ENCODE measurements at places on chromosomes 13 and 19. TPM values are rescaled to one million over a fixed set of nuclear protein-coding genes. Genes with fewer than 3 reads are reported as not detected.
A peak's percentile ranks its signal among the peaks of the same experiment; 100 is the strongest.

SDHAF1 gene
- total RNA-seq, result 9.2 TPM

CD70 gene
- total RNA-seq, result 1.2 TPM

CDKN2D gene
- 102 TPM for total RNA-seq

TNNI3 gene
- total RNA-seq, result 0.94 TPM

IQCN gene
- 15.6 TPM for total RNA-seq

PTH2 gene
- total RNA-seq, result not detected

PNPLA6 gene
- 125 TPM for total RNA-seq

LGALS14 gene
- not detected for total RNA-seq

- H3K27me3 ChIP-seq, result no peaks in the 10 kb centered on the region
- H3K4me3 ChIP-seq, result no peak overlapping the region
- H3K36me3 ChIP-seq, result no peaks in the 10 kb centered on the region
- no peak overlapping the region for H3K27ac ChIP-seq
- no peak for DNase-seq
Observed at GRCh38 chr19:56973713-56974555, 133.4 kb upstream of the PEG3 start.

- H3K27me3 ChIP-seq, result no peaks in the 10 kb centered on the region
- no peaks in the 10 kb centered on the region for H3K36me3 ChIP-seq
- peak overlapping the region; percentile 7 for H3K4me3 ChIP-seq
- peaks cover 29% of the 10 kb centered on the region for H3K4me1 ChIP-seq
- DNase-seq, result peak; percentile 76
Observed at GRCh38 chr19:14347999-14348889, 33.0 kb upstream of the ADGRE5 start.

- H3K36me3 ChIP-seq, result no peaks in the 10 kb centered on the region
- no peak for DNase-seq
- H3K4me1 ChIP-seq, result no peaks in the 10 kb centered on the region
- no peak overlapping the region for H3K27ac ChIP-seq
- no peaks in the 10 kb centered on the region for H3K27me3 ChIP-seq
Observed at GRCh38 chr19:5166262-5166661, 174.3 kb downstream of the PTPRS start.

GRCh38 chr19:7393459-7393858, 44.7 kb downstream of the ARHGEF18 start:
- DNase-seq, result no peak
- H3K4me1 ChIP-seq, result peaks cover 23% of the 10 kb centered on the region
- H3K27me3 ChIP-seq, result no peaks in the 10 kb centered on the region
- no peak overlapping the region for H3K27ac ChIP-seq
- H3K4me3 ChIP-seq, result no peak overlapping the region

DNA sequence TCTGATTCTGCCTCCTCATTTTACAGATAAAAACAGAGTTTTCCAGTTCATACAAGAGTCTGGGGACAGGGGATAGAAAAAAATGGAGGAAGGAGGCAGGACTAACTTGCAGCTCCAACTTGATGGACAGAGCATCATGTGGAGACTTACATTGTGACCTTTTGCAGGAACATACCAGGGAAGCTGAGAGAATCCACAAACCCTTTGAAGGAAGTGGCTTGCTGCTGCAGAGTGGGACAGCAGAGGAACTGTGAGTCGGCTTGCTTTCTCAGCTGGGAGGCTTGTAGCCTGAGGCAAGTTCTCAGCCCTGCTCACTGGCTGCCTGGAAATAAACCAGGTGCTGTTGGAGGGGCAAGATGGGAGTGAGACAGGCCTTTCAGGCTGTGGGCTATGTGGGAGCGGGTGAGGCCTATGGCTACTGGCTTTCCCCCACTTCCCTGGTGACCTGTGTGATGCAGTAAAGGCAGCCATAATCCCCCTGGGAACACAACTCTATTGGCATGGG, 614.4 kb downstream of the KCTD12 start:
- no peak overlapping the region for H3K4me3 ChIP-seq
- H3K27me3 ChIP-seq, result no peaks in the 10 kb centered on the region
- no peaks in the 10 kb centered on the region for H3K36me3 ChIP-seq
- no peaks in the 10 kb centered on the region for H3K4me1 ChIP-seq

DNA sequence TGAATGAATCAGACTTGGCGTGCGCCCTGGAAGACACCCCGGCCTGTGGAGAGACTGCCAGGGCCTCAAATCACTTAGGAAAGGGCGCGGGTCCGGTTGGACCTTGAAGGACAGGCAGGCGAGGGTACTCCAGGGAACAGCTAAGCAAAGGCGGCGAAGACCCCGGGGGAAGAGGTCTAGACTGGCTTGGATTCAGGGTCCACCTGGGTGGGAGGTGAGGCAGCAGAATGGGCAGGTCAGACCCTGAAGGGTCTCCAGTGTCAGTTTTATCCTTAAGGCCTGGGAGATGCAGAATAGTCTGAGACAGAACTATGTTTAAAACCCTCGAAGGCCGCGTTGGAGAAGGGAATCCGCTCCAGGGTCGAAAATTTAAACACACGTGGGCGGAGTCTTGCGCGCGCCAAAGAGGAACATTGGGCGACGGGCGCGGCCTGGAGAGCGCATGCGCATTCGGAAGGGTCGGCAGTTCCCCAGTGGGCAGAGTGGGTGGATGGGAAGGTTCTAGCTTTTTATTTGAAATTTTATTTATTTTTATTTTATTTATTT, 567 bp upstream of the SMG9 start:
- peak; percentile 68 for DNase-seq
- H3K27me3 ChIP-seq, result no peaks in the 10 kb centered on the region
- peaks cover 4% of the 10 kb centered on the region for H3K36me3 ChIP-seq
- peak overlapping the region; percentile 97 for H3K27ac ChIP-seq
- H3K4me3 ChIP-seq, result peak overlapping the region; percentile 83

All from natural killer cell (primary cell).